ENCODE measurements at places on chromosomes 16 and 17. TPM values are rescaled to one million over a fixed set of nuclear protein-coding genes. Genes with fewer than 3 reads are reported as not detected.
A peak's percentile ranks its signal among the peaks of the same experiment; 100 is the strongest.

DNA sequence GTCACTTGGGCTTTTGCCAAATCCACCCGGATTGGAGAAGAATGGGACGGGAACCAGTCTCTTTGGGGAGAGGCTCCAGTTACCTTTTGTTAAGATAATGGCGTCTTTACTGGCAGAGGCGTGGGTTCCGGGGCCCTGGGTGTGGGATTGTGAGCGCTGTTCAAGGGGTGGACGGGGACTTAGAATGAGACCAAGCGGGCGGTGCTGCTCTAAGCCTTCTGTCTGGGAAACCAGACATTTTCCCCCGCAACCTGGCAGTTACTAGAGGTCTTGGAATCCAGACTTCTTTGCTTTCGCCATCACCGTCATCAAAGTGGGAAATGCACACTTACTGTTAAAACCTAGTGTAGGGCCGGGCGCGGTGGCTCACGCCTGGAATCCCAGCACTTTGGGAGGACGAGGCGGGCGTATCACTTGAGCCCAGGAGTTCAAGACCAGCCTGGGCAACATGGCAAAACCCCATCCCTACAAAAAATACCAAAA, 706 bp downstream of the TEN1 start:
- DNase-seq, result no peak

- DNase-seq, result no peak
Observed at GRCh38 chr16:28897826-28898225, 19.5 kb downstream of the ATP2A1 start.

DNA sequence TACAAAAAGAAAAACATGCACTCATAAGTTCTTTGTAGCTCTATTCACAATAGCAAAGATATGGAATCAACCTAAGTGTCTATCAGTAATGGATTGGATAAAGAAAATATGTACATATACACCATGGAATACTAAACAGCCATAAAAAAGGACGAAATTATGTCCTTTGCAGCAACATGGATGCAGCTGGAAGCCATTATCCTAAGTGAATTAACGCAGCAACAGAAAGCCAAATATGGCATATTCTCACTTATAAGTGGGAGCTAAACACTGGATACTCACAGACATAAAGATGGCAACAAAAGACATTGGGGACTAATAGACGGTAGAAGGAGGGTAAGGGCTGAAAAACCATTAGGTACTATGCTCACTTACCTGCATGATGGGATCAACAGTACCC, 5.8 kb downstream of the CMC2 start:
- DNase-seq, result no peak

DNA sequence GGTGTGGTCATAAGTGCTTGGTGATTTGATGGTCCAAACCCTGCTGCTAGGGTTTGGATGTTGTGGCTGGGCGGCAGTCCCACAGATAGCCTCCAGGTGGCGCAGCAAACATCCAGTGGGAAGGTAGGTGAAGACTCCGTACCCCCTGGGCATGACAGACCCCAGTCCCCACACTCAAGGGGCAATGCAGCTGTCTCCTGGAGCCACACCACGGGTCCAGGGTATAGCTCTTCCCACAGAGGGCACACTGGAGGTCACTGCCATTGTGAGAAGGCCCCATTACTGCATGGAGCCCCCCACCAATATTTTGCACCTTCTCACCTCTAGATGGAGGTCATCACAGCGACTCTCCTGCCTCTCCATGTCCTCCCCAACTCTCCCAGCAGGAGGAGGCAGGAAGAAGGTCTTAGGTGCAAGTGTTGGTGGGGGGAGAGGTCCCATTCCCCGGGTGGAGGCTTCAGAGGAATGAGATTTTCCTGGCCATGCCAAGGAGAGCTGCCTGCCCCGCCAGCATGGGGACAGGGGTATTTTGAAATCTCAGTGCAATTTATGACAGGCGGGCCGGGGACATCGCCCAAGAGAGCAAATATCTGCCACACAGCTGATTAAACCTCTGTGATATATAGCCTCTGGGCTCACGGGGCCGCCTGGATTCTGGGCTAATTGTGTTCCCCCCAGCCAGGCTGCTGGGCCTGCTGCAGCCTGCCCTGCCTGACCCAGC, 17.1 kb upstream of the C17orf113 start:
- DNase-seq, result no peak

GRCh38 chr17:76266244-76266938, 1.2 kb downstream of the UBALD2 start:
- peak; percentile 29 for DNase-seq

DNA sequence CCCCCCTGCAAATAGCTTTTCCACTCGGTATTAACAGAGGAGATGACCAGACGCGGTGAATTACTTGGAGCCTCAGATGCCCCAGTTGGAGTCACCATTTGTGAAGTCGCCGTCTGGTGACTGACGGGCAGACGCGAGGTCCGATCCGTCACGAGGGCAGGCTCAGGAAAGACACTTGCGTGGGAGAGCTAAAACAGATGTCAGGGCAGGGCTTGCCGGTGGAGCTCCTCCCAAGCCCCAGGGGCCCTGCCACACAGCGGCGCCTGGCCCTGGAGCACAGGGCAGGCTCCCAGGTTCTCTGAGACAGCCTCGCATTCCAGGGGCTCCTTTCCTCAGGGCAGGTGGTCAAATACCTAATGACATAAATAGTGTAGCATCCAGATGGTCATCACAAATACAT, 348.3 kb downstream of the C16orf95 start:
- DNase-seq, result no peak

DNA sequence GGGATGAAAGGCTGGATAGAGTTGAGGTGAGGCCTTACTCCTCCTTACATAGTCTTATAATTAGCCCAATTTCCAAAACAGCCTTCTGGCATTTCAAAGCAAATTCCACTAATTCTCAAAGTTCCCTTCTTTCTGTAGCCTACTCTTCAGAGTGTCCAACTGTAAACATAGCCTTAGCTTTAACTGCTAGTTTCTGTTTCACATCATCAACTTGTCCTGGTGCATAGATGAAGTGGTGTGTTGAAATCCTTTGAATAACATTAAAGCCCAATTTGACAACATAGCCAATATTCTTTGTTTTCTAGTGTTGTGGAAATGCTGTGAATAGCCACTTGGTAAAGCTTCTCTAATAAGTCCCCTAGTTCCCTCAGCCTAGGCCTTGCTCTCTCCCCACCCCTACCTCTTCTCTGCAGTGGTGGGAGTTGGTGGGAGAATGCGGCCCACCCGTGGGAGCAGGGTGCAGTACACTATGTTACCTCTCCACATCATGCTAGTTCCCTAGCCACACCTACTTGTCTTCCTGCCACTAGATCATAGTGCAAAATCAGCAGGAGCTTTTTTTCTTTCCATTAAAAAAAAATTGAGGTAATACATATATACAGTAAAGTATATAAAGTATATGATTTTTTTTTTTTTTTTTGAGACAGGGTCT, 127.0 kb upstream of the HAS3 start:
- no peak for DNase-seq

DNA sequence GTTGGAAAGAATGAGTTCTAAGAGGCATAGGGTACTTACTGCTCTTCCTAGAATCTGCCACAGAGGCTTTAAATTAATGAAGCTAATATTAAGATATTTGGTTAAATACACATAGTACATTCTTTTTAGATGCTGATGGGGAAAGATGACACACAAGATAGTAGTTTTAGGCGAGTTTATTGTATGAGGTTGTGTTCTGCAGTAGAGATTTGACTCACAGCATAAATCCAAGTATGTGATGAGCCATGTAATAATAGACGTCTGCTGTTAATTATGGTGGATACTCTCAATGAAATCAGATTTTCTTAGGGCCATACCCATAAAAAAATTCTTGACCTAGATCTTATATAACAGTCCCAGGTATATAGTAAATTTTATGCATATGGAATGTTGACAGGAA, 8.0 kb downstream of the TNRC6C start:
- no peak for DNase-seq

DNA sequence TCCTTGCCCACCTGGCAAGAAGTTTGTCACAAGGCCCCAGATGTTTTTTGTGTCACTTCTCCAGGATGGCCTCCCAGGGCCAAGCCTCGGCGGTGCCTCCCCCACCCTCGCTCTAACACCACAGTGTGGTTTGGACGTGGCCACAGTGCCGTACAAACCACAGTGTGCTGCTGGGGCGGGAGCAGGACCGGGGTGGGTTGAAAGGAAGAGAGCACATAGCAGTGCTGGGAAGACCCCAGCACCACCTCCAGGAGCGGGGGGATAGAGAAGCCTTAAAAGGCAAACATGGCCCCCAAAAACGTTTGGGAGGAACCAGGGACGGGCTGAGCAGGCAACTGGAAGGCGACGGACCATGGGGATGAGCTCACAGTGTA, 5.0 kb upstream of the BCL6B start:
- no peak for DNase-seq

- no peak for DNase-seq
Observed at GRCh38 chr16:49634235-49635008, 221.5 kb downstream of the ZNF423 start.

DNA sequence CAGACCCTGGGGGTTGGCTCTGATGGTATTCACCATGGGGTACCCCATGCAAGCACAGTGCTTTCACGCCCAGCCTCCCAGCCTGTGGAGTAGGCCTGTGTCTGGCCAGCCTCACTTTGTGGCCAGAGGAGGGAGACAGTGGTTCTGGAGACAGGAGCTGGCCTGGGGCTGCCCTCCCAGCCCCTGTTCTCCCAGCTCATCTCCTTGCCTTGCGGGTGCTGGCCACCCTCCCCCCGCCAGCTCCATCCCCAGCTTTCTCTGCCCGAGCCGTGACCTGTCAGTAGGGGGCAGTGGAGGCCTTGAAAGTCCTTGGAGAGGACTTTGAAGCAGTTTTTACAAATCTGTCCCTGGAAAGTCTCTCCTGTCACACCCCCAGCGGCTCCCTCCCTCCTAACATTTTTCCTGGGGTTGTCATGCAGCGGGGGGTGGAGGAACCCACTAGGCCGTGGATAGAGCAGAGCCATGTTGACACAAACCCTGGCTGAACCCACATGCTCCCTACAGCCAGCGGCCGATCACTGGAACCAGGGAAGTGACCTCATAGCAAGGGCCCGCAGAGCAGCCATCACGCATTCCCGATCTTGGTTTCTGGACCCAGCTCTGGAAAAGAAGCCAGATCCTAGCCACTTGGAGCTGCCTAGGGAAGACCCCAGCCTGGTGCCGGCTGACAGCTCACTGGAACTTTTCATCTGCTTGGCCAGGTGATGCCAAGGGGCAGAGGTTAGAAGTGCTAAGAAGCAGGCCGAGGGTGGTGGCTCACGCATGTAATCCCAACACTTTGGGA, 289.4 kb downstream of the SEC14L1 start:
- peak; percentile 85 for DNase-seq

DNA sequence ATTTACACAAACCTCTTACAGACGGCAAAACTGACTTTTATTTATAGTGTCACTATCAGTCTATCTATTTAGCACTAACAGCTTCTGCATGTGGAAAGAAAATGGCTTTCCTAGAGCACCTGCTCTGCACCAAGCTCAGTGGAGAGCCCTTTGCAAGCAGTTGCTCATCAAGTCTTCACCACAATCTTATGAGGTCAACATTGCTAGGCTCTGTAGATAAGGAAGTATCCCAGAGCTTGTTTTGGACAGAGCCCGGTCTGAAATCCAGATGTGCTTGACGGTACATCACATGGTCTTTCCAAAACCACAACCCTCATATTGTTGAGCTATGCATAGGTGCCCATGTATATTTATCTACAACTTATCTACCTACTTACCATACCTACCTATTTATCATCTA, 572.7 kb upstream of the CDH5 start:
- no peak for DNase-seq

GRCh38 chr17:45342871-45343526, 26.2 kb upstream of the MAP3K14 start:
- DNase-seq, result no peak

- no peak for DNase-seq
Observed at GRCh38 chr17:29091606-29092289, 48.8 kb downstream of the PIPOX start.

GRCh38 chr17:37744961-37745800, at the start of gene HNF1B:
TSS of gene HNF1B (minus strand) at chr17:37745059. CDS start at chr17:37744884, 175 bp downstream.
- DNase-seq, result no peak

DNA sequence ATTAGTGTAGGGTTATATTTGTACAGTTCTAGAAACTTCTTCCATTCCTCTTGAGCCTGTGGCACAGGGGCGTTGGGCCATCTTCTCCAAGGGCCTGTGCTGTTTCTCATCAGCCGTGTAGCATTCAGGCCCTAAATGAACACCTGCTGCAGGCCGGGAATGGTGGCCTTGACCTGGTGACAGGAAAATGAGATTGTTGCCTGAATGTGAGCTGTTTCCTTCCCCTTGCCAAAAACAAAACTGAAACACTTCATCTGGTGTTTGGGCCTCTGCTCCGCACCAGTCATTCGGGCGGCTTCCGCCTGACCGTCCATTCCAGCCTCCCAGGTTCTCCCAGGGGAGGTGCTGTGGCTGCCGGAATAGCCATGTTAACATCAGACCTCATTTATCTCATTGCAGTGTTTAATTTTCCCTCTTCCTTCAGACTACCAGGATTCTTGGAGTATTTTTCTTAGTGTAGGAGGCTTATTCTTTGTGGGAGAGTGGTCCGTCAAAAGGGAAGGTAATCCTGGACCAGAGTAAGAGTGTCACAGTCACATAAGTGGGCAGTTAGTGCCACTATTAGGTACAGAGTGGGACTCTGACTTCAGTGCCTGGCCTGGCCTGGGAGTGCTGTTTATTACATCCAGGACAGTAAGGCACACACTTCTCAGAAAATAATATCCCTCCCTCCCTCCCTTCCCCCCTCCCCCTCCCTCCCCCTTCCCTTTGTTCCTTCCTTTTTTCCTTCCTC, 61.9 kb downstream of the WWP2 start:
- no peak for DNase-seq

- no peak for DNase-seq
Observed at GRCh38 chr17:38600906-38601305, 4.8 kb downstream of the SRCIN1 start.

DNA sequence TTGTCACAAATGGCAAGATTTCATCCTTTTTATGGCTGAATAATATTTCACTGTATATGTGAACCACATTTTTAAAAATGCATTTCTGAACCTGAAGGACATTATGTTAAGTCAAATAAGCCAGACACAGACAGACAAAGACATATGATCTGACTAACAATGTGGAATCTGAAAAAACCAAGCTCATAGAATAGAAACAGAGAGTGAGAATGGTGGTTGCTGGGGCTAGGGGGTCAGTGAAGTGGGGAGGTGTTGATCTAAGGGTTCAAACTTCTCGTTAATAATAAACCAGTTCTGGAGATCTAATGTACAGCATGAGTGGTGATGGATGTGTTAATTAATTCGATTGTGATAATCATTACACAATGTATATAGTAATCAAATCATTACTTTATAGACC, 475.1 kb downstream of the WWOX start:
- no peak for DNase-seq

The SPIRE2 gene
- total RNA-seq, result 3.6 TPM

The PIK3R6 gene
- total RNA-seq, result 1.1 TPM

The TNS4 gene
- 25.6 TPM for total RNA-seq

The HYDIN gene
- 4.0 TPM for total RNA-seq

The SRRM2 gene
- total RNA-seq, result 234 TPM

The OSGIN1 gene
- total RNA-seq, result 0.30 TPM

The ITGB3 gene
- 11.6 TPM for total RNA-seq

The KIF18B gene
- 2.8 TPM for total RNA-seq

The KRTAP4-1 gene
- 3.6 TPM for total RNA-seq

The SLC5A11 gene
- not detected for total RNA-seq

The FBXO31 gene
- 23.7 TPM for total RNA-seq

The USP7 gene
- 96.4 TPM for total RNA-seq

The VMO1 gene
- 1.6 TPM for total RNA-seq

The TCAP gene
- 20.7 TPM for total RNA-seq

Measured in skin of body (tissue), 3 donors.